Inflammatory macrophage treated with lipopolysaccharide for 1 hour (primary cell): ENCODE measurements at places on chromosomes 3 and 15.

- DNase-seq = no peak
Measured at GRCh38 chr3:76509179-76509830, 530.6 kb upstream of the ROBO2 start.

DNA sequence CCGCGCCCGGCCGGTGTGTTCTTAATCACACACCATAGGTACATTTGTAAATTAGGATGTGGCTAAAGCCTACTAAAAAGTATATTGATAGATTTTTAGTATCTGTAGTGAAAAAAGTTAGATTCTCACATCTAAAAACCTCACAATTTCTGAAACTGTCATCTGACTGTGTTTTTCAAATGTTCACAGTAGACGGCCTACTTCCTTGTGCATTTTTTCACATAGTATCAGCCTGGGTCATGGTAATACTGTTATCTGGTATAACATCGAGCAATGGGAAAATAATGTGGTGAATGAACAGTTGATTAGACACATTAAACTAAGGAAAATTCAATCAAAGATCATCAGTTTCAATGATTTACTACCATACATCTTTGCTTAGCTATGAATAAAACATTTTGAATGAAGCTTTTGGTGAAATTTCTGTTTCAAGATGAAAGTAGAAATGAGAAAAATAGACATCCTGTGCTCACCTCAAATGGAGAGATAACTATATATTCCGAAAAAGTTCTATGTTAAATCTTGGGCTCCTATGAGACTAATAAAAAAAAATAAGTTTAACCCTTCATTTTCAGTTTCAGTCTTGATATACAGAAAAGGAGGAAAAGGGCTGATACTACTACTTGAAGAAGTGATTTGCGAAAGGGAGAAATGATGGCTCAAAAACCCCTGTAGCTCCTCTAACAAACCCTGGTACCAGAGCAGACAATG, 262.7 kb downstream of the ZBTB20 start:
- DNase-seq = no peak

GRCh38 chr3:82145742-82146141, 384.3 kb upstream of the GBE1 start:
- DNase-seq = no peak

DNA sequence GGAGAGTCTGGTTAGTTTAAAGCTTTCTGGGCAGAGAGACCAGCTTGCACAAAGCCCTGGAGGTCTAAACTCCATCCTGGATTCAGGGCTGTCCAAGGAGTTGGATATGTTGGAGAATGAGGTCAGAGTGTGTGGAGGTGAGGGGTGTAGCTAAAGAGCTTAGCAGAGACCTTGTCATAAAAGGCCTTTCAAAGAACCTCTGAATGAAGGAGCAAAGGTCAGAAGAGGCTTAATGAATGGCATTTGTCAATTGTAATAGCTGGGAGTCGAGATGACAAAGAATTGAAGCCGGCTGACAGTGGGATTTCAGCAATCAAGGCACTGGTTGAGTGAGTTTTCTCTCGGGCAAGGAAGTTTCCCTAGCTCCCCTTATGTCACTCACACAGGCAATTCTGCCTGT, 202.6 kb downstream of the PDCD6IP start:
- DNase-seq = no peak

- no peak for DNase-seq
Measured at GRCh38 chr3:136749091-136749490, 3.1 kb downstream of the STAG1 start.

DNA sequence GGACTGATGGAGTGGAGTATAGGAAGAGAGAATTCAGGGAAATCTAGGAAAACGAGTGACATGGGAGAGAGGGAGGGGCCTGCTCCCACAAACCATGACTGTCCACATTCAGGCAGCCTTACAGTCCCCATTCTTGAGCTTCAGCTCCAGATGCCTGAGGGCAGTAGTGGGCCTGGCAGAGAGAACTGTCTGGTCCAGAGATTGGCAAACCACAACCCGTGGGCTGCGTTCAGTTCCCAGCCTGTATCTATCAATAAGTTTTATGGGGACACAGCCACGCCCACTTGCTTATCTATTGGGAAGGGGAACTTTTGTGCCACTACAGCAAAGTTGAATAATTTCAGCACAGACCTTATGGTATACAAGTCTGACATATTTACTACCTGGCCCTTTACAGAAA, 63.8 kb downstream of the SLCO2A1 start:
- DNase-seq = no peak

- DNase-seq = no peak
Measured at GRCh38 chr3:47848599-47849117, 45.7 kb downstream of the DHX30 start.

DNA sequence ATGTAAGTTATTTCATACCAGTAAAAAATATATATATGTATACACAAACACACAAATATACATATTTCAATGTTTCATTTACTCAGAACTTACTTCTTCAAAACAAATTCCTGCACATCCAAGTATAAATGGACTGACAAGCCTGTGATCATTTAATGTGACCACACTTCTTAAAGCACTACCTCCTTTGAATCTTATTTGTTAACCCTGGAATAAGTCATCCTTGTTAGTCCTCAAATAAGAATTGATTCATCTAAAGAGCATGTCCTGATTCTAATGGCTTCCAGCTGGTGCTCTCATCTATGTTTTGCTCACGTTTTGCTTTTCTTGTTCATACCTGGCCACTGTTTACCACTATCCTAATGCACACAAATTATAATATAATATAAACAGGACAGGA, 103.9 kb upstream of the UBP1 start:
- DNase-seq = no peak

DNA sequence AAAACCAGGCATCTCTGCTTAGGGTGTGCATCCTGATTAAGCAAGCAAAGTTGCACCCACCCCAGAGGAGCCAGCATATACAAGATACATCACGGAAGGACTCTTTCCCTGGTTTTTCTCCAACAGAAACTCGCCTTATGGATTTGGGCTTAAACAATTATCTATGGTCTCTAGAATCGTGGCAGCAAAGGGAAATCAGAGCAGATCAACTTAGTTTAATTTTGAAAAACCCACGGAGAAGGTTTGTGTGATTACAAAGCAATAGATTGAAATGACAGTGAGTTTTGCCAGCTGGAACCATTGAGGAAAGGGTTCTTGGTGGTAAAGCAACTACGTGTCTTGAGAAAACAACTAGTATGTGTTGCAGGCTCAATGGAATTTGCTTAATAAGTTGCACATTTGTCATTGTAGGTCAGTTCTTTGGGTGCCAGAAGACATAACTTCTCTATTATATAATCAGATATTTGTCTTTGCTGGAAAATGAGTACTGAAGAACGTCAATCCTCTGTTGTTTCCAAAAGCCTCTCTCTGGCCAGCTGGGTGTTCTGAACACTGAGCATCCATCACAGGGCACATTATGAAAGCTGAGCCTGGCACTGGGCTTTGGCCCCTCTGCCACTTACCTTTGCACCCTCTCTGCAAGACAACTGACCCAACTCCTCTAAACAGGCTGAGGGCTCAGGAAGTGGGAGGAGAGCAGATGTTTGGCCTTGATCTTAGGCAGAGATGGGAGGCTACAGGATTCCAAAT, 75.7 kb upstream of the FBN1 start:
- no peak for DNase-seq

DNA sequence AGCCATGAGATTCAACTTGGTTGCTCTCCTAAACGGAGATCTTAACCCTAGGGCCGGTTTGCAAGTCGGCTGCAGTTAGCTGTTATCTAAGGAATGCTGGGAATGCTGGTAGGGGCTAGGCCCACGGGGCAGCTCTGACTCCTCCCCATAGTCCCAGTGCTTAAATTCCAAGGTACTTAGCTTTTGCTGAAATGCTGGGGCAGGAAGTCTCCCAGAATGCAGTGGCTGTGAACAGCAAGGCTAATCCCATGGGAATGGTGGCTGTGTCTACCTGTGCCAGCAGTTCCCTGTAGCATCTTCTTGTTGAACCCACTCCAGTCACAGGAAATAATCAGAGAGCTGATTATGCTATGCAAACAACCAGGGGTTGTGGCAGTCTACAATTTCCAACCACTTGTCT, 102.5 kb upstream of the TJP1 start:
- DNase-seq = no peak

GRCh38 chr3:66706890-66707289, 206.1 kb upstream of the LRIG1 start:
- DNase-seq = no peak

DNA sequence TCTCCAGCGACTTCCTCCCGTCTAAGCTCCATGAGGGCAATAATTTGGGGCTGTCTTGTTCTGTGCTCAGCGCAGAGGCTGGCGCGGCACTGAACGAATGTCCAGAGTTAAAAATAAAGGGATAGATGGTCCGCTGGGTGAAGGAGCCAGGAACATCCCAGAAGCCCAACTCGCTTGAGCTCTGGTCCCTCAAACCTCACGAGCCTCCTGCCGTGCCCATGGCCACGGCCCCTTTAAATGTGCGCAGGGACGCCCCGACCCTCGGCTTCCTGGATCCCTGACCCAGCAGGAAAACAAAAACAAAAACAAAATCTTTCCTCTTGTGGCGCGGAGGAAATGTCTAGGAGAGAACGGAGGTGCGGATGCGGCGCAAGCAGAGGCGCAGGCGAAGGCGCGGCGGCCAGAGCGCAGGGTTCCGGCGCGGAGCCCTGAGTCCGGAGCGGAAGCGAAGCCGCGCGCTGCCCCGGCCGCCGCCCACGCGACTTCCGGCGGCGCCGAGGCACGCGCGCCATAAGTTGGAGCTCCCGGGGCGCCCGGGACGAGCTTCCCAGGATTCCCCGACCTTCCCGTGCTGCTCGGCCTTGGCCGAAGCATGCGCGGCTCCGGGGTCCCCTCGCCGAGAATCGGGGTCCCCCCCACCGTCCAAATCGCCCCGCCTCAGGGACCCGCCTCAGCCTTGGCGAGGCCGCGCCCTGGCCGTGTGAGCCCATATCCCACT, 52.9 kb upstream of the WNT7A start:
- DNase-seq = no peak

DNA sequence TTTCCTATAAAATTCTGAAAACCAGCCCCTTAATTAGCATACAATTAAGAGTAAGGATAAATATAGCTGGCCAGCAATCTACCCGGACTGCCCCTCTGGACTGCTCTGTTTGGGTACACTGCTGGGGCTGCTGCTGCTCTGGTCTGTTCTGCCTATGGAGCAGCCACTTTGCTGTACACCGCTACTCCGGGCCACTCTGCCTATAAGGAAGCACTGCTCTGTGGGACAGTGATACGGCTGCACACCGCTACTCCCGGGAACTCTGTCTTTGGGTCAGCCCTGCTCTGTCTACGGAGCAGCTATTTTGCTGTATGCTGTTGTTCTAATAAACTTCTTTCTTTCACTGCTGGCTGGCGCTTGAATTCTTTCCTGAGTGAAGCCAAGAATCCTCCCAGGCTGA, 316.5 kb upstream of the PLSCR5 start:
- DNase-seq = no peak

- no peak for DNase-seq
Measured at GRCh38 chr3:109995377-109995776, 658.0 kb upstream of the DPPA4 start.

DNA sequence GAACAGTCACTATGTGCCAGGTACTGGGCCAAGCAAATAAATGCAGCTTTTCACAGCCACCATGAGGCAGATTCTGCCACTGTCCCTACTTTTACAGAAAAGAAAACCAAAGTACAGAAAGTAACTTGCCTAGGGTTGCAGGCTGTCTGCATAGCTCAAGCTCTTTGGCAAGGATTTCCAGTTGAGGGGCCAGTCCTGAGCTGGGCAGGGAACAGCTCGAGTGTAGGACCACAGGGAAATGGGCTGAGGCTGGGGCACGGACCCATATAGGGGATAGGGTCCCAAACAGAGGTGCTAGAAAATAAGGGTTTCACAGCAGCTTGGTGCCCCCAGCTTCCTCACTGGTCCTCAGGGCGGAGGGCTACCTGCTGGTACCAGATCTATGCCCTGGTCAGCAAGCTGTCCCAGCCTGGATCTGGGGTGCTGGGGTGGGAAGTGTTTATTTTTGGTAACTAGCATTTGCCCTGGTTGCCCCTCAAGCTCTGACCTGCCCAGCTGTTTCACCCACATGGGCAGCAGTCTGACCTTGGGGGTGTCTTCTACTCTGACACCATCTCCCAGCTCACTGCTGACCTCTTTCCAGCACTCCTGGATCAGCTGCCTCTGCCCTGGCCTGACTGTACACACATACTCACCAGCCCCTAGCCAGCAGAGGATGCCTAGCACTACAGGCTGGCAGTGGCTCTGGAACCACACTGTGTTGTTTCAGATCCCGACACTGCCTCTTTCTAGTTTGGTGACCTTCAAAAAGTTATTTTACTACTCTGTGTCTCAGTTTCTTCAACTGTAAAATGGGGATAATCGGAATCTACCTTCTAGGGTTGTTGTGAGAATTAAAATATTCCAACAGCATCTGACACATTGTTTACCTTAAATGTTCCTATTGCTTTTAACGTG, 16.2 kb downstream of the MRAS start:
- no peak for DNase-seq

DNA sequence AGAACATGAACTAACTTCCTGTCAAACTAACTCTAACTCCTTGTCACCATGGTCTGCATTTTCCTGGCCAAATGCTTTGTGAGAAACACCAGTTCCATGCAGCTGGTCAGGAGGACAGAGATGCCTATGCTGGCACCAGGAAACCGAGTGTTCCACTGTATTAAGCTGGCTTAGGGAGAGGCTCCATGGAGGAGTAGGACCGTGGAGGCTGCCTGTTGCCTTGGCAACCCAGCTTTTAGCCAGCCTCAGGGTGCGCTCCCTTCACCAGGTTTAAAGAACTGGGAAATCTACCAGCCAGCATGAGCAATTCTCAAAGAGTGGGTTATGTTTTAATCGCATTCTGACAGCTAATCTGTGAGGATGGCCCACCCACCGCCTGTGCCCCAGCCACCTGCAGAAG, 394.1 kb downstream of the OCA2 start:
- no peak for DNase-seq

GRCh38 chr3:94440767-94441493, 378.1 kb downstream of the NSUN3 start:
- no peak for DNase-seq

DNA sequence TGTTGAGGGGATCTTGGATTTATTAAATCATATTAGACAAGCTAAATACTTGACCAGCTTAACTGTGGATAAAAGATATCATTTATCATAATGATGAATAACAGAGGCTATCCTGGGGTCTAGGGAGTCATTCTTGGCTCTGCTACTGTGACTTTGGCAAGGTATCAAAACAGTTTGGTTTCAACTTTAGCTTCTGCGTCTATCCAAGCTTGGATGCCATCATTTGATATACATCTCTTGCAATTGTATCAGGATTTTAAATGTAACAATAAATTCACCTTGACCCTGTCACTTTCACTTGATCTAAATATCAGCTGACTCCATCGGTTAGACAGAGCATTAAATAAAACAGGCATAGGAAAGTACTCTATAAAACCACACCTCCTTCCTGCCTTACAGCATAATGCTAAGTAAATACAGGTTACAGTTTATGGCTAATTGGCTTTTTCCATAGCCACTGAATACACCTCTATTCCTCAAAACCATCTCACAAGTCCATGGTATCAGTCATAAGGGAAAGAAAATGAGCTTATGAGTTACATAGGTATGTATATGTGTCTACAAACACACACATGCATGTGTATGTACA, 262.9 kb downstream of the CTNNB1 start:
- DNase-seq = no peak

GRCh38 chr3:153142961-153143360, 19.1 kb upstream of the RAP2B start:
- no peak for DNase-seq

- DNase-seq = no peak
Measured at GRCh38 chr3:10416730-10417300, 88.6 kb downstream of the ATP2B2 start.

- DNase-seq = no peak
Measured at GRCh38 chr3:195068084-195069080, 202.6 kb downstream of the XXYLT1 start.
